HepG2 (cell line): ENCODE measurements at places on chromosomes 4 and X. TPM values are rescaled to one million over a fixed set of nuclear protein-coding genes. Genes with fewer than 3 reads are reported as not detected.
A peak's percentile ranks its signal among the peaks of the same experiment; 100 is the strongest.

DNA sequence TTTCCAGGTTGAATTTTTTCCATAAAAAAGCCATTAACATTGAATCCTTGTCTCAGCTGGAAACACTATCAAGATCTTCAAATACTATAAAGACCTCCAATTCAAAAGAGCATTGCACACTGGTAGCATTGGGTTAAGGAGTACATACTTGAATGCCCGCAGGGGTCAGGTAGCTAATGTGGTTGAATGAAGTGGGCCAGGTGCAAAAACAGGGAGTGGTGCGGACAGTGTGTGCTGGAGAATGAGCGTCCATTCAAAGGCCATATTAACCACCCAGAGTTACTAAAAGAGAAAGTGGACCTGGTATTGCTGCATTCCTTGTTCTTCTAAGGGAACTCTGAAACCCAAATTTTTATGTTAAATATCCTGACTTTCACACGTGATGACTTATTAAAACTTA is 91.6 kb downstream of the NYX start:
- no peaks in the 10 kb centered on the region for H3K4me1 ChIP-seq
- no peak overlapping the region for H3K27ac ChIP-seq
- no peak for DNase-seq
- H3K27me3 ChIP-seq = no peaks in the 10 kb centered on the region

DNA sequence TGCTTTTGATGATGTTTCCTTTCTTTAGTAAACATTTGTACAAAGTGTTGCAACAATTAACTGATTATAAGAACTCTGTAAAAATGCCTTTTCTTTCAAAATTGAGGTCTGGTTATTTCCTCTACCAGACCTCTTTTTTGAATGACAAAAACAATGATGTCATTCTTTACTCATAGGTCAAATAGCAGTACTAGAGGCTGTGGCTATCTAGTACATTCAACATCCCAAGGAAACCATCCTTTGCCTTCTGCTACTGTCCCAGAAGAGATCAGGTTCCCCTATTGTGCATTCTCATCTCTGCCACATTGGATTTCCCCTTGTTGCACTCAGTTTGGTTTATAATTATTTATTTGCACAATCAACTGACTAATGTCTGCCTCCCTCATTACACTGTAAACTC is 19.1 kb upstream of the MAD2L1 start:
- H3K4me3 ChIP-seq = no peak overlapping the region
- no peak for DNase-seq
- no peaks in the 10 kb centered on the region for H3K27me3 ChIP-seq
- H3K36me3 ChIP-seq = no peaks in the 10 kb centered on the region
- no peak overlapping the region for H3K27ac ChIP-seq
- no peaks in the 10 kb centered on the region for H3K4me1 ChIP-seq

DNA sequence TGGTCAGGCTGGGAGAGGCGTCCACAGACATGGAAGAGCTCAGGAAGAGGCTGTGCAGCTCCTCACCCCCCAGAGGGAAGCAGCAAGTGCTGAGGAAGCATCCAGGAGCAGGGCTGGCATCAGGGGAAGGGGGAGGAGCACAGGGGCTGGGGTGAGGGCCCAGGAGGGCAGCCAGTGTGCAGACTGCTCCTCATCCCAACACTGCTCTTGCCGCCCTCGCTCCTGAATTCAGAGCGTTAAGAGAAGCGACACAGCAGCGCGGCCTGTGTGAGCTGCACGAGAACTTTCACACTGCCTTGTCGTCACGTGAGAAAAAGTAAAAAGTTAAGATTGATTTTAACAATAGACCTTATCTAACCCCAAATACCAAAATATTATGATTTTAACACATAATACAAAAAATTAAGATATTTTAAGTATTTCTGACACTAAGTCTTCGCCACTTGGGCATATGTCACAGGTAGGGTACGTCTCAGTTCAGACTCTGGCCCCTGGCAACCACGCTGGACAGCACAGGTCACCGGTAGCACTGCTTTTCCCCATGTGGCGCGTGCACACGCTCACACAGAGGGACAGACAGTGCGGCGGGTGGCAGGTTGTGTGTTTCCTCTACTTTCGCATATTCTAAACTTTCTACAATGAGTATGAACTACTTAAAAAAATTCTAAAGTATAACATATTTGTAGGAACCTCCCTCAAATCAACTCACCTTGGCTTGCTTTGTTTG is 19.7 kb downstream of the NOP14 start:
- no peak for DNase-seq
- no peaks in the 10 kb centered on the region for H3K27me3 ChIP-seq
- peaks cover 93% of the 10 kb centered on the region for H3K36me3 ChIP-seq
- no peak overlapping the region for H3K27ac ChIP-seq
- H3K4me3 ChIP-seq = no peak overlapping the region

Gene RPS6KA6
- total RNA-seq = not detected in 2 replicates

DNA sequence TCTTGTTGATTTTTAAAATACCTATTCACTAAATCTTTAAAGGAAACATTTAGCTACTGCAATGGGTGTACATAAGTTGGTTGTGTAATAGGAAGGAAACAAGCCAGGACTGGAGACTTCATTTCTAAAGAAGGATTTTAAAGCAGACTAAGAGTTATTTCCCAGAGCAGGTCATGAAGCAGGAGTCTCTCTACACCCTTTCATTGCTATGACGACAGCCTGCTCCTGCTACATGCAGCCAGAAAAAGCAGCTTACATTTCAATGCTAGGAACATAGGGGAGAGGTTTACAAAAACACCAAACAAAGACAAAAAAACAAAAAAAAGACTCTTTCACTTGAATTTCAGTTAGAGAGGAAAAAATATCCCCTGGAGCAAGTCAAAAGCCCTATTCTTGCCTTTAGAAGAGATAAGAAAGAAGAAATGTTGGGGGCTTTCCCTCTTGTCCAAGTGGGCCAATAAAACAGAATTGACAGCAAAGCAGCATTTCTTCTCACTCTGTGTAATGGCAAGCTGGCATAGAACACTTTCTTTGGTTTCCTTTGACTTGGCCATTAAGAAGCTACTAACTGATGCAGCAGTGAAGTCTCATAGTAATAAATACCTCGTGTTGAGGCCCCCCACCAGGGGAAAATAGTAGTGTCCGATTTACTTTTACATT is 3.4 kb downstream of the SPARCL1 start:
- no peak for DNase-seq
- H3K27ac ChIP-seq = no peak overlapping the region
- H3K4me1 ChIP-seq = no peaks in the 10 kb centered on the region
- no peaks in the 10 kb centered on the region for H3K36me3 ChIP-seq
- no peak overlapping the region for H3K4me3 ChIP-seq

GRCh38 chrX:57822398-57822797 is 87.9 kb downstream of the ZXDA start:
- H3K27me3 ChIP-seq = no peaks in the 10 kb centered on the region
- no peaks in the 10 kb centered on the region for H3K36me3 ChIP-seq
- H3K4me3 ChIP-seq = no peak overlapping the region
- no peak for DNase-seq
- H3K4me1 ChIP-seq = no peaks in the 10 kb centered on the region

DNA sequence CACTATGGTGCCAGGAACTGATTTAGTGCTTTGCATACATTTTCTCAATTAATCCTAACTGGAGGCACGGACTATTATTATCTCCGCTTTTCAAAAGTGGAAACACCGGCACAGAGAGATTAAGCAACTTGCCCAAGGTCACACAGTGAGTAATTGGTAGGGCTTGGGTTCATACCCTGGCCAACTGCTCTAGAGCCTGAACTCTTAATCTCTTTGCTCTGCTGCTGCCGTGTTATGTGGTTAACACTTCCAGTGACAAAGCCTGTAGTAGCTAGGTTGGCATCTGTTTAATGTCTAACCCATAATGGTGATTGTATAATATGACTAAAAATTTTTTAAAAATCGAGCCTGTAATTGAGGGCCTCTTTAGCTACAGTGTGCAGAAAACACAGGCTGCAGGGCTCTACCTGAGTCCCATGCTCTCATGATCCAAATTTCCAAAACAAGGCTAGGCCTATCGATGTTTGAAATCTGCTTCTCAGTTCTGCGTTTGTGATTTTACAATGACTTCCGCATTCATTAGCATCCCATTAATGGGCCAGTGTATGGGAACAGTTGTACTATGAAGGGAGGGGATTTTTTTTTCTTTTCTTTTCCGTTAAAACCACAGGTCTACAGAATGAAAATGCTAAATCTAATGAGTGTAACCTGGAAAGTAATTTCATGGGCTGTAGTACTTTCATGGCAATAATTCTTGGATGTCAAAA is 219.3 kb upstream of the JADE1 start:
- no peaks in the 10 kb centered on the region for H3K36me3 ChIP-seq
- peaks cover 21% of the 10 kb centered on the region for H3K4me1 ChIP-seq
- H3K27me3 ChIP-seq = no peaks in the 10 kb centered on the region; the same call in 2 of the 3 replicates
- peak; percentile 6 for DNase-seq

DNA sequence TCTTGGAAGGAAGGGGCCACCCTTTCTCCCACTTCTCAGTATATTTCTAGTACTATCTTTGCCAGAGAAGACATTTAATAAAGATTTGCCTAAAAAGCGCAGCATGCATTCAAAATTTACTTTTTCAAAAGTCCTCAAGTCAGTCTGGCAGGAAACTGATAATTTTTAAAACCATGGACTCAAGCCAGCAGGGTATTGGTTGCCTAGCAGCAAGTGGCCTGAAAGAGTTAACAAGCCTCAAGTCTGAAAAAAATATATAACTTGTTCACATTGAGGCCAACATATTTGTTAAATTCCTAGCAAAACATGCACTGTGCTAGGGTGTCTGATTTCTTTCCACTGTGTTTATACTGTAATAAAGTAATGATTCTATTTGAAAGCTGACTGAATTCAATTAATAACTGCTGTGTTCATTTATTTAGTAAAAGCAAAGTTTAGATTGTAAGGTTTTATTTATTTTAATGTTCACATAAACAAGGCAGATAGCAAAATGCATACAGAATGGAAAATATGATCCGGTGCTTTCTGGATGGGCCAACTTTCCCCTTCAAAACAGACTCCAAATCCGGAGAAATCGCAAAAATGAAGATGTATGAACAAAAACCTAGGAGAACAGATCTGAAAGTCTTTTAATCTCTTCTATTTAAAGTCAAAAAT is 218.5 kb upstream of the FGF13 start:
- H3K4me1 ChIP-seq = no peaks in the 10 kb centered on the region
- H3K4me3 ChIP-seq = no peak overlapping the region
- no peaks in the 10 kb centered on the region for H3K27me3 ChIP-seq
- H3K36me3 ChIP-seq = no peaks in the 10 kb centered on the region

GRCh38 chrX:100328351-100328750 is 81.7 kb downstream of the PCDH19 start:
- no peaks in the 10 kb centered on the region for H3K36me3 ChIP-seq
- H3K27me3 ChIP-seq = no peaks in the 10 kb centered on the region
- no peak overlapping the region for H3K27ac ChIP-seq
- H3K4me1 ChIP-seq = no peaks in the 10 kb centered on the region
- no peak for DNase-seq

DNA sequence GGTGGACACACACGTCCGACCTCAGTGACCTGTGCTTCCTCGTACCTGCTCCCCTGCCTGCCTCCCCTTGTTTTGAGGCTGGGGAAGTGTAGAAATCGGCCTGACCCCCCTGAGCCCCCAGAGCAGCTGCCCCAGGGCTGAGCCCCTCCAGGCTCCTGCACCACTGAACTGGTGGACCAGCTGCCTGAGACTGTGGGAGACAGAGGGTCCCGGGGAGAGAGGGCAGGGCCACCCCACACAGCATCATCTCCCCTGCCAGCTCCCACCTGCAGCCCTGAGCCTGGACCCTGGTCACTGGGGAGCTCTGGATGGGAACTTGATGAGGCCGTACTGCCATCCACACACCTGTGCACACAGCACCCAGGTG is 15.0 kb upstream of the NAT8L start:
- peaks cover 8% of the 10 kb centered on the region for H3K27me3 ChIP-seq
- H3K4me3 ChIP-seq = no peak overlapping the region
- H3K27ac ChIP-seq = no peak overlapping the region
- H3K36me3 ChIP-seq = no peaks in the 10 kb centered on the region

Gene GPR50
- total RNA-seq = not detected in 2 replicates

- no peaks in the 10 kb centered on the region for H3K4me1 ChIP-seq
- no peak overlapping the region for H3K4me3 ChIP-seq
- H3K27me3 ChIP-seq = no peaks in the 10 kb centered on the region
- DNase-seq = no peak
- no peaks in the 10 kb centered on the region for H3K36me3 ChIP-seq
- H3K27ac ChIP-seq = no peak overlapping the region
Measured at GRCh38 chrX:111354496-111354895, 57.5 kb downstream of the DCX start.

DNA sequence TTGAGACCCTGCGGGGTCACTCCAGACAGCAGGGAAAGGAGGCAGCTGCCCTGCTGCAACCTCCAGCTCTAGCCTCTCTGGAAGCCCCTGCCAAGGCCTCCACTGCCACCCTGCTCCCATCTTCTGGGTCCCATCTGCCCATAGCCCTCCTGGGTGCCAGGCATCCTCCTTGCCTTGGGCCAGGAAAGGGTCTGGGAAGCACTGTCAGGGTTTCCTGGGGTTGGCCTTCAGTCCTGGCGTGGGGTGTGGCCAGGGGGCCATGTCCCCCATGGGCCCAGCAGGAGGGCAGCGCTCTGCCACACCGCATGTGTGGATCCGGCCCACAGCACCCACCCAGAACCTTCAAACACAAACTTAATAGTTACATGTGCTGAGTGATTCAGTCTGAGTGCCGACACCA is 3.4 kb upstream of the CPLX1 start:
- H3K27ac ChIP-seq = no peak overlapping the region
- peaks cover 11% of the 10 kb centered on the region; the same call in 1 of the 2 replicates for H3K4me1 ChIP-seq
- H3K4me3 ChIP-seq = no peak overlapping the region
- peaks cover 32% of the 10 kb centered on the region for H3K27me3 ChIP-seq
- no peaks in the 10 kb centered on the region for H3K36me3 ChIP-seq
- DNase-seq = no peak
